Putamen (tissue), 1 donor: ENCODE measurements at places on chromosomes 16 and 17.

DNA sequence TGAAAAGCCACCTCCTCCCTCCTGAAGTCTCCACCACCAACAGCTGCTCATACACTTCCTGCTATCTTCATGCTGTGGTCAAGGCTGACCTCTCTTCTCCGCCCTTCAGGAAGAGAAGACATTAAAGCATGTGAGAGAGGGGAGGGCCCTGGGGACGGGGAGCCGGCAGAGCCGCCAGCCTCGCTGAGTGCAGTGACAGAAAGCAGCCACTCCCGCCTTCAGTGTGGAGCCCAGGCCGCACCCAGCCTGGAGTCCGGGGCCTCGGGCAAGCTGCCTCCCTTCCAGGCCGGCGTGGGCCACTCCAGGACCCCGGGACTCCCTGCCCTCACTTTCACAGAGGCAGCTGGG is 94.7 kb upstream of the TNRC6C start:
- DNase-seq: no peak

DNA sequence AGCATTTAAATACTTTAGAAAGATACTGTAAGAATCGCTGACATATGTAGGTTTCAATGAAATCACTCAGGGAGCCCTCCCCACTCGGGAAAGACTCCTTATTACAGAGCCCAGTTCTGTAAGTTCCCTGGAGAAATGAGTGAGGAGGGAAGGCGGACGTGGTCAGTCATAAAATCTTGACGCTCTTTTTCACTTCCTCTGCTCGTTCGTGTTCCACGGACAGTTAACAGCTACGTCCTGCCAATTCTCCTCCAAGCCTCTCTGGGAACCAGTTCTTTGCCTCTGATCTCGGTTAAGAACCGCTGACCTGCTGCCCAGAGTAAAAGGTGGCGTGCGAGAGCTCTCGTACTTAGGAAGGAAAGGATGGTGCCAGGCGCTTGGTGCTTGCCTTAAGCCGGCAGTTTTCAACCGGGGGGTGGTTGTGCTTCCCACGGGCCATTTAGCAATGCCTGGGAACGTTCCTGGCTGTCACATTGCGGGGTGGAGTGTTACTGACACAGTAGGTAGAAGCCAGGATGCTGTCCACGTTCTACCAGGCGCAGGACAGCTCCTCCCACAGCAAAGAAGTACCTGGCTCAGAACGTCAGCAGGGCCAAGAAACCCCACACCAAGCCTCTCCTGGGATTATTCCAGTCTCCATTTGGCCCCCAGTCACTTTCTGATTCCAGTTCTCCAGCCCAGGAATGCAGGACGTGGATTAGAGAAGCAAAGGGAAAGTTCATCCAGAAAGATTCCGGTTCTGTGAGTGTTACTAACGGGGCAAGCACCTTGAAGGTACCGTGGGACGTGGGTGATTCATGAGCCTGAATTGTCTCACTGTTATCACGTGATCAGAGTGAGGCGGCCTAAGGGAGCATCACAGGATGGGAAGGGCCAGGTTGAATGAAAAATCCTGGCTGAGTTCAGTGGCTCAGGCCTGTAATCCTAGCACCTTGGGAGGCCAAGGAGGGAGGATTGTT is 87.7 kb downstream of the MRM3 start:
- DNase-seq: no peak

DNA sequence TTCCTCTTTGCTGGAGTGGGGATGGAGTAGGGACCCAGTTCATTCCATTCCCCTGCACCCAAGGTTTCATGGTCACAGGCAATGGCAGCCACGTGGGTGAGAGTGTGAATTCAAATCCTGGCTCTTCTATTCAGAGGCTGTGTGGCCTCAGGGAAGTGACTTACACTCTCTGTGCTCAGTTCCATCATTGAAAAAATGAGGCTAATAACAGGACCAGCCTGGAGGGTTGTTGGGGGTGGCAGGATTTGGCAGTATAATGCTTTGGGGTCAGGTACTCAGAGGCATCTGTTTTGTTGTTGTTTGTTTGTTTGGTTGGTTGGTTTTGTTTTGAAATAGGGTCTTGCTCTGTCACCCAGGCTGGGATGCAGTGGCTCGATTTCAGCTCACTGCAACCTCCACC is 2.2 kb upstream of the CRISPLD2 start:
- no peak for DNase-seq

GRCh38 chr17:51014129-51014528 is 106.5 kb downstream of the SPAG9 start:
- no peak for DNase-seq
